ENCODE measurements at places on chromosomes 4 and X. TPM values are rescaled to one million over a fixed set of nuclear protein-coding genes. Genes with fewer than 3 reads are reported as not detected.

Gene EFNB1
- total RNA-seq, result 32.3 TPM

Gene USP27X
- 3.9 TPM for total RNA-seq

Gene CXCL9
- total RNA-seq, result not detected

Gene CCDC120
- 1.6 TPM for total RNA-seq

Gene SHROOM2
- total RNA-seq, result 17.0 TPM

Gene CT45A10
- not detected for total RNA-seq

Gene AMMECR1
- total RNA-seq, result 6.2 TPM

Gene RNF175
- not detected for total RNA-seq

Gene SMAD1
- 243 TPM for total RNA-seq

Gene SASH3
- total RNA-seq, result not detected

Gene CXCL6
- 0.10 TPM for total RNA-seq

Gene PASD1
- not detected for total RNA-seq

Gene CLDN24
- not detected for total RNA-seq

Gene MCF2
- total RNA-seq, result not detected

Gene PRR32
- total RNA-seq, result not detected

Gene RBMXL3
- total RNA-seq, result not detected

Gene TMEM156
- total RNA-seq, result 3.3 TPM

Gene ADAD1
- not detected for total RNA-seq

Gene SSX4
- not detected for total RNA-seq

Gene REELD1
- total RNA-seq, result not detected

Gene COL25A1
- 0.33 TPM for total RNA-seq

Gene CHRNA9
- not detected for total RNA-seq

Gene ODAPH
- not detected for total RNA-seq

Gene SMIM31
- not detected for total RNA-seq

Gene NEUROG2
- not detected for total RNA-seq

Gene DGKK
- total RNA-seq, result not detected

Gene GABRE
- 36.3 TPM for total RNA-seq

Gene ESX1
- total RNA-seq, result 0.29 TPM

Gene SSX3
- not detected for total RNA-seq

Gene FRAS1
- 0.65 TPM for total RNA-seq

Gene CRMP1
- not detected for total RNA-seq

Gene GRPR
- total RNA-seq, result under 0.01 TPM

Gene CENPVL2
- not detected for total RNA-seq

Gene SMIM43
- 1.3 TPM for total RNA-seq
